ENCODE measurements at places on chromosomes 12 and 14. TPM values are rescaled to one million over a fixed set of nuclear protein-coding genes. Genes with fewer than 3 reads are reported as not detected.

DNA sequence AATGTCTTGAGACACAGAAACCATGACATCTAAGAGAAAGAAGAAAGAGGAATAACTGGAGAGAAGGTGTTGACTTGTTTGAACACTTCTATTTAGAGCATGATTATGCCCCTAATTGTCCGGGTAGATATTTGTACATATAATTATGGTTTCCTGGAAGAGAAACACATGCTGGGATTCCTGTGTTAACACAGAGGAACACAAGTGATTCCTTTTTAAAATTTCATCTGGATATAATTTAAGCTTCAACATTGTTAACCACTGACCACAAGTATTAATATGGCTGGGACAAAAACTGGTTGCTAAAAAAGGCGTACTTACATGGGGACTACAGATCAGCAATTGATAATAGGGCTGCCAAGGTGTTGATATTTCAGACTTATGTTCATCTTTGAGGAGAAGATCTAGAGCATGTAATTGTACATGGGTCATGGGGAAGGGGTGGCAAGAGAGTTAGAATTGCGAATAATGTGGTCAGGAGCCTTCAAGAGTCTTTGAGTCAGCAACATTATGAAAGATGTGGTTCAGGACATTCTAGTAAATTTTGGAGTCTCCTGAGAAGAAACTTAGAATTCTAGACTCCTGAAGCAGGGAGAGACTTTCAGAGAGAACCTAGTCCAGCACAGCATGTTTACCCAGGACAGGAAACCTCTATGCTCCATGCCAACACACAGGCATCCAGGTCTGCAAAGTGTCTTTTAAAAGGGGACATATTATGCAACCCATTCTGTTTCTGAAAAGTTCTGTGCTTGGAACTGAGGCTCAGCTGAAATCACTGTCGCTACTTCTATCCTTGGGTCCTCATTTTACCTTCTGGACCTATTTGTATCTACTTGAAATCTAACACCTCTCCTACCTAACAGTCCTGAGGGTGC lies 56.5 kb downstream of the SLC38A1 start:
- no peak for DNase-seq

DNA sequence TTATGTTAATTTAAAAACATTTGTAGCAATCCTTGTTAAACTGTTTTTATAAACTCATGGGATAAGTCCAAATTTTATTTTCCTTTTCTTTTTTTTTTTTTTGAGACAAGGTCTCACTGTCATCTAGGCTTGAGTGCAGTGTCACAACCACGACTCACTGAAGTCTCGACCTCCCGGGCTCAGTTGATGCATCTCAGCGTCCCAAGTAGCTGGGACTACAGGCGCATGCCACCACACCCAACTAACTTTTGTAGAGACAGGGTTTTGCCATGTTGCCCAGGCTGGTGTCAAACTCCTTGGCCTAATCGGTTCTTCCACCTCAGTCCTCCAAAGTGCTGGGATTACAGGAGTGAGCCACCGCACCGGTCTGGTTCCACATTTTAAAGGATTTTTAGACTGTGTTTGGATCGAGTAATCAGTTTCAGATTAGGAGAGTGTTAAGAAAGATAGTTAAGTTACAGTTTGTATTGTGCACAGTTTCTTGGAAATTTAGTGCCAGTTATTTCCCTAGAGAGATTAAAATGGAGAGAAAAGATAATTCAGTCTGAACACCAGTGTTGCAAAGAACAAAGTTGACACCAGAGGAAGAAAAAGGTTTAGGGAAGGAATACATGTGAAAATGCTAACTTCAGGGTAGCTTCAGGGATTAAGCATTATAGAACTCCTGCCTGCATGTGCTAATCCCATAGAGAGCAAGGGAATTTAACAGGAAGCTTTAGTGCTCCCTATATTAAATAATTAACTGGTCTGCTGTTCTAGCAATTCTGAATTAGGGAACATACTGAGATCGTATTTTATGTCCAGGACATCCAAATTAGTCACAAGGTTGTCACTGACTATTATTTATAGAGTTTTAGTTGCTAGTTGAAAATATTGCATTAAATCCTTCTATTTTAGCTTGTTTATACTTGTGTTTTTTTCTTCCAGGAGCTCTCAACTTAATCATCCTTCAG lies 10.1 kb downstream of the RAP1B start:
- DNase-seq, result no peak

DNA sequence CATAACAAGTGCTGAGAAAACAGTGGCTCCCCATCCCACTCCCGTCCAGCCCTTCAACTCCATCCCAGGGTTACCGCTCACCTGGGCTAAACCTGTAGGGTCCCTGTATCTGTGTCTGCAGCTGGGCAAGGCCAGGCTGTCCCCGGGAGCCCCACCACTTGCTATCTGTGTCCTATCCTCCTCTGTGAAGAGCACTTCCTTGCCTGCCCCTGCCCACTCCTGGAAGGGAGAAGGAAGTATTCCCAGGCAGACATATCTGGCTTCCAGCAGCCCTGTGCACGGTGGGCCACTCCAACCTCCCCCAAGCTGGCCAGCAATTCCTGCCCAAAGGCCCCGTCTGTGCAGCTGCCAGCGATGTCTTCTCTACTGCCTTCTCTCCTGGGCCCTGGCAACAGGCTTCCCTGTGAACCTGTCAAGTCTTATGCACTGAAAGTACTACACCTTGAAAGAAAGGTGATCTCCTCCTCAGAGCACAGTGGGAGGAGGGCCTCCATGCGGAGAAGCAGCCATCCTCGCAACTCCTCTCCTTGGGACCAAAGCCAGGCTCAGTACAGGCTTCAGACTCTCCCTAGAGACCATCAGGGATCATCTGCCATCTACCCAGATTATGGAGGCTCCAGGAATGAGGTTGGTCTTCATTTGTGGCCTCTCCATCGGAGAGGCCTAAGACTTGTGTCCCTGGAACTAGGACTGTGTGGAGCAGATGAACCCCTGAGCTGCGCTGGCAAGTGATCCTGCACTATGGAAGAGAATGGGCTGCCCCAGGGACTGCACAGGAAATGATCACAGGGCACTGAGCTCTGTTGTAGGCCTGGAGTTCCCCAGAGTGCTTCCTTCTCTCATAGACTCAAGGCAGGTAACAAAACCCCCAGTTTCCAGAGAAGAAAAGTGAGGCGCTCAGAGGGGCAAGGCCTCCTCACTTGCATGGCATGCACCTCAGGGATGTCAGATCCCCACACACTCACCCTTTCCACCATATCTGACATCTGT lies 663.6 kb downstream of the BCL11B start:
- DNase-seq, result no peak

RERG gene
- total RNA-seq, result not detected

All from HCT116 (cell line).